ENCODE measurements at places on chromosomes 16 and 17. TPM values are rescaled to one million over a fixed set of nuclear protein-coding genes. Genes with fewer than 3 reads are reported as not detected.

GRCh38 chr16:66928702-66929388, 3.5 kb upstream of the RRAD start:
- no peak for DNase-seq

DNA sequence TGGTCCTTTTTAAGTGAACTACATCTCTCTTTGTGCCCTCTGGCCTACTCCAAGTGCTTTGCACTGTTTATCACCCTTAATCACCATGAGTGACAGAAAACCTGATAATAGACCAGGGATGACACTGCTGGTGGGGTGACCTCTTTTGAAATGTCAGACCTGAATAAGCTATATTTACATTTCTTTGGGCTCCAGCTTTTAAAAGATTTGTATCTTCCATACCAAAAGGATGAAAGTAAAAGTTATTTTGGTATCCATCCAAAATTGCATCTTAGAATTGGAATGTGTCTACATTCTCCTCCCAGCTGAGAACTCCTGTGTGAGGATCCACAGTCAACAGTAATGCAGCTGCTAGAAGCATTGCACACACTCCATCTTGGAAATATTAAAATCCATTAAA, 370.0 kb downstream of the CDH11 start:
- DNase-seq: no peak

DNA sequence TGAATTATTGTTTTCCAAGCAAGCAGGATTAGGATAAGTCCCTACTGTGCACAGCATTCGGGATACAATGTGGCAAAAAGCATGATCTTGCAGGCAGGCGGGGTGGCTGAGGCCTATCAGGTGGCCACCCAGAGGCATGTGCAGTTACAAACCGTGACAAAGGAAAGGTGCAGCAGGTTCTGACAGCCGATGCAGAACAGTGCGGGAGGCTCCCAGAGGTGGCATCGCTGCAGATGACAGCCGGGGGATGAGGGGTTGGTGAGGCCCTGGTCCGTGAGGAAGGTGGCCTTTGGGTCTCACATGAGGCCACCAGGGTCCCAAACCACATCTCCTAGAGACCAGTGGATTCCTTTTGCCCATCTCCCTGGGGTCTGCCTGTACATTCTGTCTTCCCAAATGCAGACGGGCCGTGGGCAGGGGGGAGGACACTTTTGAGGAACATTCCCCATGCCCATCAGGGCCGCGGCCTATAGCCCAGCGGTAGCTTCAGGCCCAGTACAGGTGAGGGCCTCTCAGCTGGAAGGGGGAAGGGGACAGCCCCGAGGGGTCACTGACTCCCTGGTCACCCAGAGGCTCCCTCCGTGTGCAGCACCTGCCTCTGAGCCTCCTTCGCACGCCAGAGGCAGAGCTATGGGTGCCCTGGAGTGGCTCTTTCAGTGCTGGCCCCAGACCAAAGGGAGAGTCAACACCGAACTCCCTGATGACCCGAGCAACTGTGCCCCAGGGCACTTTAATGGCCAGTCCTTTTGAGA, 85.1 kb downstream of the SOCS1 start:
- no peak for DNase-seq

GRCh38 chr17:49195751-49196150, 14.6 kb downstream of the GNGT2 start:
- no peak for DNase-seq

- peak; percentile 69 for DNase-seq
These were observed 10.3 kb downstream of the ZNF469 start for GRCh38 chr16:88393034-88393433.

- DNase-seq: peak; percentile 79
These were observed 33.6 kb upstream of the CCR7 start for GRCh38 chr17:40598619-40599467.

DNA sequence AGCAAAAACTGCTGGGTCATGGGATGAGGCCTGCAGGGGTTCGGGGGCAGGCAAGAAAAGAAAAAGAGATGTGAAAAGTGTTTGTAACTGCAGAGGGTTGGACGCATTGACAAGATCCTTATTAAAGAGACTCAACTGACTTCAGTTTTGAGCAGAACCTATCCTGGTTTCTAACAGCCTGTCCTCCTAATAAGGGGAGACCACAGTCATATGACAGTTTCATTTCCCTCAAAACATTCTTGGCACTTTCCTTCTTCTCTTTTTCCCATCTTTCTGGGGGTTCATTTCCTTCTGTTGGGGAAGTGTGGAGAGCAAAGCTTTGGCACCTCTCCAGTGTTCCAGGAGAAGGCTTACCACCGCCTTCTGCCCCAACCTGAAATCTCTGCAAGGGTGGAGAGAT, 118.5 kb downstream of the MAF start:
- no peak for DNase-seq

DNA sequence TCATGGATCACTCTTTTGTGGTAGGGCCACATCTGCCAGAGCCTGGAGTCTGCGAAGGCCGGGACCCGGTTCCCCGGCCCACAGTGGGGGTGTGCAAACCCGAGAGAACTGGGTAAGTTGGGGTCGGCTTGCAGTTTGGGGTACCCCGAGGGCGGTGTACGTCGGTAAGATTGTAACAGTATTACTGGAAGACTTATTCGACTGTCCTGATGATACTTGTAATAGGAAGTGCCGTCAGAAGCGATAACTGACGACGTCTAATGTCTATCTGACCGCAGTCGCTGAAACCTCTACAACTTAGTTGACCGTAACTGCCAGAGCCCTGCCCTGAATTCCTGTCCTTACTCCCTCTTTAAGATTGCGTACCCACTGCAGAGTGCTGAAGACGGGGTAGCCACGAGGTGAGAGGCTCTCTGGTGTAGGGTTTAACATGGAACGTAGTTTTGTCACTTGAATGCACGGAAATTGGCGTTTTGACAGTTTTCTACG, 24.0 kb downstream of the TRPV2 start:
- no peak for DNase-seq

GRCh38 chr17:20074489-20074888, 65.3 kb downstream of the SPECC1 start:
- DNase-seq: no peak

The PIMREG gene
- not detected for total RNA-seq

The TMEM92 gene
- total RNA-seq: 0.53 TPM

The IL17C gene
- not detected for total RNA-seq

The C16orf54 gene
- total RNA-seq: 2.2 TPM

The USP43 gene
- total RNA-seq: 0.18 TPM

The GNG13 gene
- total RNA-seq: not detected

The RRAD gene
- 6.2 TPM for total RNA-seq

Measured in sciatic nerve (tissue), 2 donors.